ENCODE measurements at places on chromosomes 11 and 22.

DNA sequence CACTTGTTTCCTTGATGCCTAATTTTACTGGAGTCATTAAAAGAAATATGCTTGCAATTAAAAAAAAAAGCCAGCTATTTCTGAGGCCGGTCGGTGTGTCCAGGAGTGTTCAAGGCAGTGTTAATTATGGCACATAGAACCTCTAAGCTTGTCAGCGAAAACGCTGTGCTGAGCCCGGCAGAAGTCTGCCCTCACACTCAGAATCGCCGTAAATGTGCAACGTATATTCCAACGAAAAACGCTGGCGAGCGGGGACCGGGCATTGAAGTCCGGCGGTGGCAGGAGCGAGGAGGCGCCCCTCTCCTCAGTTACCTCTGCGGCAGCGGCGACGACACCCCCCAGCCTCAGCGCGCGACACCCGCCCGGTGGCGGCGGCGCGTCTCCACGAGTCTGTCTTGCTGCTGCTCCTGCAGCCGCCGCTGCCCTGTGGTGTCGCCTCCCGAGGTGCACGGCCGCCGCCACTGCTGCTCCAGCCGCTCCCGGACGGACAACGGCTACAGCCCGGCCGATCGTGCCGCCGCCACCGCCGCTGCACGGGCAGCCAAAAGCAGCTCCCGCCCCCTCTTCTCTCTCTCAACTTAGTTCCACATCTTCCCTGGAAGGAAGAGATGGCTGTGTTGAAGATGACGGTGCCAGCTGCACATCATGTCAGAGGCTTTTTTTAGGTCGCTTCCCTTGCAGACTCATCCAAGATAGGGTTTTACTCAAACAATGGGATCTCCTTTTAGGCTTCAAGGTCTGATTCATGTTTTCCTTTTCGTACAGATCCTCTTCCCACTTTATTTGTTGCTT, 56.0 kb downstream of the JAM3 start:
- DNase-seq = no peak

DNA sequence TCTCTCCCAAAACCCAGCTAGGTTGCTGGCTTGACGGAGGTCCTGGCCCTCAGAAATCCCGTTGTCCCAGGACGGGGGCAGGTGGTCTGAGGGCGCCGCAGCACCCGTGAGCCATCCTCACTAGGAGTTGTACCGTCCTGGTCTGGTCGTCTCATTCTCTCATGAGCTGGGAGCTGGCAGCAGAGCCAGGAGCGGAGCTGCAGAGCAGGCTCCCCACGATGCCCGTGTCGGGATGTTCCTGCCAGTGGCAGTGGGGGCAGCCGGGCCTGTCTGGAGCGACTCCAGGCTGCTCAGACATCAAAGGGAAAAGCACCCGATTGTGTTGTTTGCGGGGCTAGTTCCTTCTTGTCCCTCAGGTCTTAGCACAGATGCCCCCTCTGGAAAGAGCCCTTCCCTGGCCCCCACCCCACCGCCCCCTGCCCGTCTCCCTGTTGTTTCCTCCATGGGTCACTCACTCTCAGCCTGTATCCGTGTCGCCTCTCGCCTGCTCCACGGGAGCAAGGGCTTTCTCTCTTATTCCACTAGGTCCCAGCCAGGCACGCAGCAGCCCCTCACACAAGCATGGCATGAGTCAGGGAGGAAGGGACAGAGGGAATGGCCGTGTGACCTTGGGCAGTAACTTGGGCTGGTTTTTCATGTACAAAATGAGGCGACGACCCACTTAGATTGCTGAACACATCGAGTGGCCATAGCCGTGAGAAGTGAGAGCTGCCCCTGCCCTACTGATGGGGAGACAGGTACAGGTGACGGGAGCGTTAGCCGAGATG, 23.2 kb upstream of the MGAT3 start:
- DNase-seq = no peak

- DNase-seq = no peak
These were observed 93.9 kb upstream of the KCNA4 start for GRCh38 chr11:30110691-30111090.

DNA sequence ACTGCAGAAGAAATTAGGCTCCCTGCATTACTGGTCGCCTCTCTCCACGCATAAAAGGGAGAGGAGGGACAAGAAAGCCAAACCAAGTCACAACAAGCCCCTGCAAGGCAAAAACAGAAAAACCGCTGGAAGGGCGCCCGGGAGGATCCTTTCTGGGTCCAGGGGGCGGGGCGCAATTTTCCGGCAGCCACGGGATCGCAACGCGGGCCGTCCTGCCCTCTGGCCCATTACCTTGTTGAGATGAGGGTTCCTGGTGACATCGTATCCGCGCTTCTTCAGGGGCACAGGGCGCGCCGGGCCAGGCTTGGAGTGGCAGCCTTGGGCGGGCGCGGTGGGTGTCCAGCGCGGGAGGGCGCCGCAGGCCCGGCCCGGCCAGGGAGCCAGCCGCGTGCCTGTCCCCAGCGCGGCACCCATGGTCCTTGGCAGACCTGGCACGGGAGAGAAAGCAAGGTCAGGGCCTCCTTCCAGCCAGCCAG, 847 bp downstream of the ME3 start:
- peak; percentile 14 for DNase-seq

GRCh38 chr11:121478226-121478894, 25.6 kb upstream of the SORL1-AS1 start:
- DNase-seq = no peak

DNA sequence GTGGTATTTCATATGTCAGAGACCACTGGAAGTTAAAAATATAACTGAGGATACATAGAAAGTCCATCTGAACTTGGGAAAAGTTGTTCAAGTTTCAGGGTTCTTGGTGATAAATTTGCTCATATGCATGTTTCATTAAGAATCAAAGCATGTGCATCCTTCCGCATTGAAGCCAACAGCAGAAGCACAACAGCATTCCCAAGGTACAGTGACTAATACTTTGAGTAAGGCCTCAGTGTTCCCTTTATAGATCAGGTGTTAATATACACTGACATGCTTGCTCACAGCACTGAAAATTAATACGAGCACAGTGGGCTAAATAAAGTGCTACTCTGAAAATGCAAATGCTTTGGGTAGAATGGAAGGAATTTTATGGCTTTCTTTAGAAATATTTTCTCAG, 691.1 kb downstream of the METTL15 start:
- DNase-seq = no peak

DNA sequence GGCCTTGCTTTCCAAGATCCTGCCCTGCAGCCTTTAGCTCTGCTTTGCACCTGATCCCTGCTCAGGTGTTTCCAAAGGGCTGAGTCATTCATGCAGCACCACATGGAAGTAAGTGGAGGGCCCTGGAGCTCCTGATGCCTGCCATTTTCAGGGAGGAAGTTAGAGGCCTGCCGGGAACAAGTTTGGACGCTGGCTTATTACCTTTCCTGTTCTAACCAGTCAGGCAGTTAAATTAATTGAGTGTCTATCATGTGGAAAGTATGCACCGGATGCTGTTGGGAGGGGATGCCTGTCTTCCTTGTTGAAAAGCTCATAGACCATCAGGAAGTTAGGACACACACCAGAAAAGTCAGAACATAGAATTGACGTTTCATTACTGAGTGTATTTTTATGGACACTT, 73.7 kb upstream of the PLET1 start:
- DNase-seq = no peak

DNA sequence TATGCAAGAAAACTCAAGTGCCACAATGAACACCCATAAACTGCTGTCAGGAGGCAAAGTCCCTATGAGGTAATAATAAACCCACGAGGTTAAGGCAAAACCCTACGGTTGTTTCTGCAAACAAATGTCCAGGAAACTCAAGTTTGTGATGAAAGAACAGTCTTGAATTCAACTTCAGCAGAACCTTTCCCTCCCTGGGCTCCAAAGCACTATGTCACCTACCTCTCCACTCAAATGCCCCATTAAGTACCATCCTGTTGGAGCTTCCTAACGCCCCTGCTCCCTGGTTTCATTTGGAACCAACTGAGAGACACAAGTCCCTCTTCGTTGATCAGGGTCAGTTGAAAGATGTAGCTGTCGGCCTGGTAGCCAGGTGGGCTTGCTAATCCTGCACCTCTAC, 2.6 kb upstream of the C11orf91 start:
- DNase-seq = no peak

DNA sequence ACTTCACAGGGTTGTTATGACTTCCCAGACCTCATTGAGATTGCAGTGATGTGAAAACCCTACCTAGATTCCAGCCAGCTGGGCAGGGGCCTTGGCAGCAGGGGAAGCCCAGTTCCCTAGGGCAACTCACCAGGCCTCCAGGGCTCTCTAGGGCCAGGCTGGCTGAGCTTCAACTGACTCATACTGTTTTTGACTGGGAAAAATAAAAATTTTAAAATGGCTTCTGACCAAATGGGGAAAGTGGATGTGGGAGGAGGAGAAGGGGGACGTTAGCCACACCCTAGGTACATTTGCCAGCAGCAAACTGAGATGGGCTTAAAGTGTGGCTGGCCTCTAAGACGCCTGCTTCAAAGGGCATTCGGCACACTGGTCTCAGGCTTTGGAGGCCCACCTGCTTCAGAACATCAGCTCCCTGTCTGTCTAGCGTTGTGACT, 39.0 kb downstream of the BMAL1 start:
- DNase-seq = no peak

DNA sequence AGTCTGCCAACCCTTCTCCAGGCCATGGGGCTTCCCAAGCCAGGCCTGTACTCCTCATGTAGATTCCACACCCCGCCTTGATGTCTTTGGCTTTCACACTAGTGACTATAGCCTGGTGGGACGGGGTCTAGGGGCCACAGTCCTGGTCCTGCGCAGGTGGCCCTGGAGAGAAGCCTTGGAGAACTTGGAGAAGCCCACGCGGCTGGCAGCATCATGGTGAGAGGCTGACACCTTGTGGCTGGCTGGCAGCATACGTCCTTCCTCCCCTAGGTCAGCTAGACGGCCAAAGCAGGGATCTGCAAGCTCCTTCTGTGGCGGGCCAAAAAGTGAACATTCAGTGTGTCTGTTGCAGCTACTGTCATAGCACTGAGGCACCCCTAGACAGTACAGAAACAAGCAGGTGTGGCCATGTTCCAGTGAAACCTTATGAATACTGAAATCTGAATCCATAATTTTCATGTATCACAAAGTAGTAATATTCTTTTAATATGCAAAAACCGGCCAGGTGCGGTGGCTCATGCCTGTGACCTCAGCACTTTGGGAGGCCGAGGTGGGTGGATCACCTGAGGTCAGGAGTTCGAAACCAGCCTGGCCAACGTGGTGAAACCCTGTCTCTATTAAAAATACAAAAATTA, 42.0 kb downstream of the FAM83F start:
- peak; percentile 30 for DNase-seq

DNA sequence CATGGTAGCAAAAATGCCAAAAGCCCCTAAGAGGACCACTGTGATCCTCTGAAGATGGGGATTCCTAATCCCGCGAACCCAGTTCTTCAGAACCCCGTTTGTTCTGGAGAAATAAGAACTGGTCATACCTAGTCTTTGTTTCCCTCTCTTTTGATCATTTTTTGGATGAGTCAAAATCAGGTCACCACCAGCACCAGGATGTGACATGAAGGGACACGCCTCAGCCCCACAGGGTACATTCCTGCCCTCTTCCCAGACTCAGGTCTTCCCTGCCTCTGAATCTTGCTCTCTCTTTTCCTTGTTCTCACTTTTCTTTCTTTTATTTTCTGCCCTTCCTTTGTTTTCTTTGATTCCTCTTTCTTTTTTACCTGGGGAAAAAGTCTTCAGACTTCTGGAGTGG, 14.6 kb upstream of the ANO1 start:
- no peak for DNase-seq

- no peak for DNase-seq
These were observed 22.0 kb downstream of the TP53AIP1 start for GRCh38 chr11:128920666-128921065.

DNA sequence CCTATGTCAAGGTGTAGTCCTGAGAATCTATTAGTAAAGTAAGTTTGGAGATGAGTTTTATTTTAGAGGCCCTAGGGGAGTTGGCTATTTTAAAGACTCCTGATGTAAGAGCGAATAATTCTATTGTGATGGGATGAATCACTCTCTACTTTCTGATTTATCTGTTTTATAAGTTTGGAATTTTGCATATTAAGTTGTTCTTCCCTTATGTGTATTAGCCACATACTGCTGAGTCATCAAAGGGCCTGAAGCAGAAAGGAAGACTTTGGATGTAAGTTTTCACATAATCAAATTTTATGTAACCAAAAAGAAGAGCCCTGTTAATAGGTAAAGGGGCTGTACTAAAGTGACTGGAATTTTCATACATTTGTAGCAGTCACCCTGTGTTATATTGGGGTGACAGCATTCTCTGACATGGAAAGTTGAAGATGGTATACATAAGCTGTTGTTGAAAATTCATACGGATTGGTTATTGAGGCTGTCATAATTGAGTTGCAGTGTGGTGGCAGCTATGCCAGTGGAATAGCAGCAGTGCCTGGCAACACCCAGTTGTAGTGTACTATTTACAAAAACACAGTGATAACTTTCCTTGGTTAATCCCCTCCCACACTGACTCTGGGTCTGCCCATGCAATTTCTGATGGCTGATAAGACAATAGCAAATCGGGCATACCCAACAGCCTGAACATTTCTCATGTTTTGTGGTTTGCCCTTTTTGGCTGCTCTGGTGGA, 90.6 kb upstream of the NTM start:
- no peak for DNase-seq

DNA sequence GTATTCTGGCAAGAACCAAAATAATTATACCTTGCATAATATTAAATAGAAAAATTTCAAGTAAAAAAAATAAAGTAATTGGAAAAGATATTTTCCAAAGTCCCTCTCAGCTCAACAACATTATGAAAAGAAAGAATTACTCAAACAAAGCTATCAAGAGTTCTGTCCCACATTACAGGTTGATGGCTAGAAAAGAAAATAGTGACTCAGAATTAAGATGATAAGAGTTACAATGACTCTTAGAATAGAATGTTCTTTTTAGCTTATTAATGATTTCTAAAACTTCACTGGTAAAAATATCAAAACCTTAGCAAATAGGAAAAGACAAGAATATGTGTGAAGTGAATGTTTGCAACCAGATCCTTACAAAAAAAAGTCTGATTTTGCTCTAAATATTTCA, 312.5 kb upstream of the PDGFD start:
- DNase-seq = no peak

GRCh38 chr11:44983786-44984185, 33.1 kb upstream of the TP53I11 start:
- DNase-seq = no peak

GRCh38 chr11:59053387-59053786, 32.7 kb upstream of the GLYATL1B start:
- peak; percentile 68 for DNase-seq

DNA sequence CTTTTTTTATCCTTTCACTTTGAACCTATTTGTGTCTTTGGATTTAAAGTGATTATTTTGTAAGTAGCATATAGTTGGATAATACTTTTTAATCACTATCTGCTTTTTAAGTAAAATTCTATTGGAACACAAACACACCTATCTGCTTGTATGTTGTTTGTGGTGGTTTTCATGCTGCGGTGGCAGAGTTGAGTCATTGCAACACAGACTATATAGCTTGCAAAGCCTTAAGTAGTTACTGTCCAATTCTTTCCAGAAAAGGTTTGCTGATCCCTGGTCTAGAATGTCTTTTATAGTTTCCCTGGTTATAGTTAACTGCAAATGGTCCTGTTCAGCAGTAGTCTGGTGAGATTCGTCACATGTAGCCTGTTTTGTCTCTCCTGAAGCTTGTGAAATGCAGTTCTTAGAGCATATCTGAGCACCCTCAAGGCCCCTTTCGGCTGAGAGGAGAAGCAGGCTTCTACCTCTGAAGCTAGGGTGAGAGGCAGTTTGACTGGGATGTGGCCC, 21.5 kb downstream of the SHANK3 start:
- DNase-seq = no peak

All from stimulated activated naive CD4-positive, alpha-beta T cell treated with Interleukin-2 at 50 U/mL for 16 hours (primary cell).